Stimulated activated CD8-positive, alpha-beta memory T cell treated with anti-CD3 and anti-CD28 coated beads, Interleukin-15, amount 100 ng/mL, for 4 hours (primary cell): ENCODE measurements at places on chromosomes 5 and 9.
A peak's percentile ranks its signal among the peaks of the same experiment; 100 is the strongest.

DNA sequence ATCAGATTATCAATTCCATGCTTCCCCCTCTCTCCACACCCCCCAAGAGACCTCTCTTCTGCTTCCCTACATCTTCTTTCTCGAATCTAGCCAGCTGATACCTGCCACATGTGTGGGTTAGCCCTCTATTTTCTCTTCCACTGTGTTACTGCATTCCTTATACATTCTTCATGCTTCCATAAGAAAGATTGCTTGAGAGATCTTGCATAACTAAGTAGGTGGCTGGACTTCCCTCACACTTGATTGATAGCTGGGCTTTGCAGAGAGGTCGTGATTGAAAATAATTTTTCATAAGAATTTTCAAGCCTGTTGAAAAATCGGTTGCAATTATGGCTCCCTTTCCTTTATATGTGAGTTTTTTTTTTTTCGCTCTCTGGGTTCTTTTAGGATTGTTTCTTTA is 33.0 kb upstream of the PANK3 start:
- DNase-seq: no peak

DNA sequence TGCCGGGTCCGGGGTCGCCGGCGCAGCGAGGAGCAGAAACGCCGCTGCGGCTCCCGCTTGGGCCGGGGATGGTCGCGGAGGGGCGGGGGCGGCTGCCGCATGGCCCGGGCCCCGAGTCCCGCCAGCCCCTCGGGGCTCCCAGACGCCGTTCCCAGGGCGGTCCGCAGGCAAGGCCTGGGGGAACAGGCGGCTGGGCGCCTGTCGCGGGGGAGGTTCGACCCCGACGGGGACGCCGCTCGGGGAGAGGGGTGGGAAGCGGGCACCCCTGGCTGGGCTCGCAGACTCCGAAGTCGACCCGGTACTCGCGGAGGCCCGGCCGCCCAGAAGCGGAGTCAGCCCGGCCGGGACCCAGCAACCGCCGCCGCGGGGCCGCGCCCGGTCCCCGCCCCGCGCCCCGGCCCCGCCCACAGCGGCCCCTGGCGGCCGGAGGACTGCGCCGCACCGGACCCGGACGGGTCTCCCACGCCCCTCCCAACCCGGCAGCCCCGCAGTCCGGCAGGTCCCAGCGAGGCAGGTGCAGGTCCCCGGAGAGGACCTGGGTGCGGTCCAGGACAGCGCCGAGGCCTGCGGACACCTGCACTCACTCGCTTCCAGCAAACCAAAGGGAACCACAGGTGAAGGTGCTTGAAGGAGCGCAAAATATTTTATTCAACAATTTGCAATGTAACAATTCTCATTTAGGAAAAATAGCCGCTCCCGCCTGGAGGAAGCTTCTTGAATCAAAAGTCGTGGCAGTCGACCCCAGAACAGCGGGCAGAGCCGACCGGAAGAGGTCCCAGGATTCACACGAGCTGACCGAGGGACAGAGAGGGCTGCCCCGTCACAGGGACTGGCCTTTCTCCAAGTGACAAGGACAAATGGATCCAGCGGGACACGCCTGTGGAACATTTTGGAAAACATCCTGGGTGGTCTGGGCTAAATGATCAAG is at the start of gene INPP5E:
INPP5E (minus strand) TSS at position 365 of the 928 bp plus-strand sequence. CDS start 426 bp downstream, outside the sequence.
- DNase-seq: peak; percentile 47

DNA sequence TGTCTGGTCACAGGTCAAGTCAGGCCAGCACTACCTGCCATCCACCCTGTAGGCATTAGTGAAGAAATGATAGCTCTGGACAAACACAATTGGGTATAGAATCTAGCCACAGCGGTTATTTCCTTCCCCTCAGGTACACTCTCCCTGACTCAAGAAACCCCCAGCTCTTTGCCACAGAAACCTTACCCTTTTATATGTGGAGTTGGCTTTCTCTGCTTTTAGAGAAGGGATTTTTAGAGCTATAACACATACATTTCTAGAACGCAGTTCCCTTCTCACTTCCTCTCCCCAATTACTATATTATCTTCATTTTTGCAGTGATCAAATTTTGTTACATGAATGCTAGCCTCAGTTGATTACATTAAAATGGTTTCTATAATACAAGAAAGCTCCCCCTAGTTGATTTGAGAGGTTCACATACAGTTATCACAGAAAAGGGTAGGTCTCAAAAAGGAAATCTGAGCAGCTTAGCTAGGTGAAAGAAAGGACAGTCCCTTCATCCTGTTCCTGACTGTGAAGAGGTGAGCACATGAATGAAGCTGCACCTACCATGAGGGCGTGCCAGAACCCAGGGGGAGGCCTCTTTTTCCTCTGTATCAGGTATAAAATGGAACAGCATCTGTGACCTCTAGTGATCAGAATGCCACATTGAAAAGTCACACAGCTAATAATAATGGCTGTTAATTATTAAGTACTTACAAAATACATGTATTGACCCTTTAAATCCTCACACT is 425.6 kb downstream of the KIAA0825 start:
- DNase-seq: no peak

DNA sequence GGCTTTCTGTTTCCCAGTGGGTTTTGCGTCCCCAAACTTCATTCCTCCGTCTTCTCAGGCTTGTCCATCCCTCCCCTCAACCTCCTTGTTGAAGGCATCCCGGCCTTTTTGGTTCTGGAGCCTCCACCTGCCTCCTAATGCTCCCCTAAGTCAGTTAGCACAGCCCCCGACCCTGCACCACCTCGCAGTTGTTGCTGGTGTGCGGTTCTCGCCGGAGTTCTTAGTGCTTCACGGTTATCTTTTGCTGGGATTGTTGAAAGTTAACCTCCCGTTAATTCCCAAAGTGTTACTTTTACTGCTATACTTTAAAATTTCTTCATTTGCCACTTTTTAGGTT is 447 bp downstream of the UBLCP1 start:
- no peak for DNase-seq
